ENCODE measurements at places on chromosomes 7 and 10.

- no peak for DNase-seq
Observed at GRCh38 chr7:1312136-1313070, 79.7 kb downstream of the UNCX start.

- no peak for DNase-seq
Observed at GRCh38 chr7:53835301-53835700, 706.9 kb upstream of the VSTM2A start.

DNA sequence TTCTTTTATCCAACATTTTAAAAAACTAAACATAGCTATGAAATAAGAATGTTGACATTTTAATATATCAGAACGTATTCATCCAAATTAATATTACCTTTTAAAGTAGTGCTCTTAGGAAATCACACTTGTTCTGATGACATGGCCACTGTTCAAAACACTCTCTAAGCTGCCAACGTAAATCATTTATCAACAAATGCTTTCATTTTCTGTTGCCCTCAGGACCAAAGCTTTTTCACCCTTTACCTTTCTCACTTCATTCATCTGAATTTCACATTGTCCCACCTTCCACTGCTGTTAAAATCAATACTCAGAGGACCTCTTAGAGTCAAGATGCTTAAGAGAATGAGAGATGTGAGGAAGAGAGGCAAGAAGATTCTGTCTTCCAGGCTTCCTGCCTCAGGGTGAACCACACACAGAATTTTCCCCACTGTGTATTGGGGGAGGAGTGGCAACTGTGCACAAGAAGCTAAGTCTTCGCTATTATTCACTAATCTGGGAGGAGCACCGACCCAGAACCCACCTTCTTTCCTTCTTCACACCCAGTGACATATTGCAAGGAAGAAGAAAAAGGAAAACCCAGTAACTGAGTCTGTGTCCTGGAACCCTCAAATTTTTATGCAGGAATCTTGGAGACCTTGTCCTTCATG is 21.0 kb downstream of the HIBADH start:
- peak; percentile 9 for DNase-seq

DNA sequence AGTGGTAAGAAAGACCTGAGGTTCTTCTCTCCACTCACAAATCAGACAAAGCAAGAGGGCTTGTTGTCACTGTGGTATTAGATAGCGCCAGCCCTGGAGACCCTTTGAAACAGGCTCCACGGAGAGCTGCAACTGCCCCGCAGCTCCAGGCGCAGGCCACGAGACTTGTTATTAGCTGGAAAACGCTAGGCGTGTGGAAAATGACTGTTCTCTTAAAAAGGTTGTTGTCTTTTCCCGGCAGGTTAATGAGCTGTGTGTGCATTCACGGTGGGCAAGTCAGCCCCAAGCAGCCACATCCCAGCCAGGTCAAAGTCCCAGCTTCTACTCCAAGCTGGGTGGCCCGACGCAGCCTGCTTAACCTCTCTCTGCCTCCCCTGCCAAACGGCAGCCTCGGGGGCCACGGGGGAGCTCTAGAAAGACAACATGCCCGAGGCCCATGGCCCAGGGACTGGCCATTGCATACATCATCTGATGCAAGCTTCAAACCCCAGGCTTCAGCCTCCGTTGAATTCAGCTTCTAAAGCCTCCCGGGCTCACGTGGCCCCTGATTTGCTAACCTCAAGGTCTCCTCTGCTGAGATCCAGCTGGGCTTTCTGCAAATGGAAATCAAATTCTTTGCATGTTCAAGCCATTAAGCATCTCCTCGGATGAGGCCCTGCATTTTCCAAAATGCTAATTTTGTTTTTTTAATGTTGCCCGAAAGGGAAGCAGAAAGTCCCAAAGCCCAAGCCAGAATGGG is 61.3 kb upstream of the DNAAF5 start:
- DNase-seq = peak; percentile 58

DNA sequence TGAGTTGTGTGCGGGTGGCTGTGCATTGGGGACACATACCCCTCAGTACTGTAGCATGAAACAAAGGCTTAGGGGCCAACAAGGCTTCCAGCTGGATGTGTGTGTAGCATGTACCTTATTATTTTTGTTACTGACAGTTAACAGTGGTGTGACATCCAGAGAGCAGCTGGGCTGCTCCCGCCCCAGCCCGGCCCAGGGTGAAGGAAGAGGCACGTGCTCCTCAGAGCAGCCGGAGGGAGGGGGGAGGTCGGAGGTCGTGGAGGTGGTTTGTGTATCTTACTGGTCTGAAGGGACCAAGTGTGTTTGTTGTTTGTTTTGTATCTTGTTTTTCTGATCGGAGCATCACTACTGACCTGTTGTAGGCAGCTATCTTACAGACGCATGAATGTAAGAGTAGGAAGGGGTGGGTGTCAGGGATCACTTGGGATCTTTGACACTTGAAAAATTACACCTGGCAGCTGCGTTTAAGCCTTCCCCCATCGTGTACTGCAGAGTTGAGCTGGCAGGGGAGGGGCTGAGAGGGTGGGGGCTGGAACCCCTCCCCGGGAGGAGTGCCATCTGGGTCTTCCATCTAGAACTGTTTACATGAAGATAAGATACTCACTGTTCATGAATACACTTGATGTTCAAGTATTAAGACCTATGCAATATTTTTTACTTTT is 1.8 kb downstream of the DDIT4 start:
- peak; percentile 28 for DNase-seq

DNA sequence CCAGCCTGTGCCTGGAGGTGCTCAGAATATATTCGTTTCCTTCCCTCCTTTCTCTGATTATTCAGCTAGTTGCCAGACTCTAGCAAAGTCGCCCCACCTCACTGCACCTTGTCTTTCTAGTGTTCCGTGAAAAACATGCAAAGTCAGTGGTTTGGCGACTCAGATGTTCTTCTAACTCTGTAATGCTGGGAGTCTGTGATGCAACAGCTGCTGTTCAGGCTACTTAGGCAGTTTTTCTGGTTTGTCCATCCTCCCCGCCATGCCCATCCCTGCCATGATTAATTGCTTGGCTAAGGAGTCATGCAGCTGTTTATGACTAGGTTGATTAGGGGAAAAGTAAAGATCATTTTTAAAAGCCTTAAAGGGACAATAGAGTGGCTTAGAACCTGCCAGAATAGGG is 99.4 kb downstream of the MTPN start:
- no peak for DNase-seq

DNA sequence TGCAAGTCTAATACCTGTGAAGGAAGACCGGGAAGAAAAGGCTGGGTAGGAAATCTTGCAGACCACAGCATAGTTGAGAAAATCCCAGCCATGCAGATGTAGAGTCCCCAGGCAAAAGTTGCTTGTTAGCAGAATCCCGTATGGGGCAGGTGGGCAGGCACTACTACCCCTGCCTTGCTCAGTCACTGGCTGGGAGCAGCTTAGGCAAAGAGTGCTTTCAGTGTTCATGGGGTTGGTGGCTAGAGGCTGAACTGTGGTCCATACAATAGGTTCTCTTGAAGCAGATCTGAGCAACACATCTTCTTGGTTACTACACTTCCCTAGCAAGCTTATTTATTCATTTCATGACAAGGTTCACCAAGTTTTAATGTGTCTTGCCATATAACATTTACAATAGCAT is 92.6 kb downstream of the AHCYL2 start:
- no peak for DNase-seq

All from right kidney (tissue), 9 donors.